ENCODE measurements at places on chromosomes 7 and 10. TPM values are rescaled to one million over a fixed set of nuclear protein-coding genes. Genes with fewer than 3 reads are reported as not detected.

Gene MYOF
- 0.54 TPM for total RNA-seq

Gene PNLIP
- total RNA-seq, result not detected

Gene SYNPO2L
- total RNA-seq, result not detected

Gene NOLC1
- 178 TPM for total RNA-seq

Data from GM23338 (cell line).